ENCODE measurements at places on chromosomes 16 and 17.

- DNase-seq: no peak
Observed at GRCh38 chr16:87056551-87056950, 260.6 kb downstream of the C16orf95 start.

GRCh38 chr17:82772026-82772425 lies 20.2 kb downstream of the TBCD start:
- no peak for DNase-seq

DNA sequence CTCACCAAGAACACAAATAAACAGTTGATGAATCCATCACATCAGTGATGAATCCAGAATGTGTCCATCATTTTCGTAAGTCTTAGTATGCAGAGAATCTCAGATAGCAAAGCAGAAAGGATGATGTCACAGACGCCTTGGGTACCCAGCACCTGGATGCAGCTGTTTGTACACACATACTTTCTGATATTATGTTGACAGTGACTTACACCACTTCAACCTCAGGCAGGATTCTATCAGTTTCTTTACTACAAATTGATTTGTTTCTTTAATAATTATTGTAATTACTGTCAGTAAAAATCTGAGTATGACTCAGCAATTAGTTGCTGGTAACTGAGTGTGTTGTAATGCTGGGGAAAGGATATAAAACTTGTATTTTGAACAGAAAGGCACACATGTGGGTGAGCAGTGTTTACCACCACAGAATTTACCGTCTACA lies 159.8 kb downstream of the RPTOR start:
- no peak for DNase-seq

GRCh38 chr16:85517563-85518179 lies 95.5 kb upstream of the GSE1 start:
- DNase-seq: no peak

- no peak for DNase-seq
Observed at GRCh38 chr17:67038861-67039365, 5.4 kb upstream of the CACNG1 start.

- no peak for DNase-seq
Observed at GRCh38 chr17:17888371-17888770, 51.6 kb upstream of the SREBF1 start.

DNA sequence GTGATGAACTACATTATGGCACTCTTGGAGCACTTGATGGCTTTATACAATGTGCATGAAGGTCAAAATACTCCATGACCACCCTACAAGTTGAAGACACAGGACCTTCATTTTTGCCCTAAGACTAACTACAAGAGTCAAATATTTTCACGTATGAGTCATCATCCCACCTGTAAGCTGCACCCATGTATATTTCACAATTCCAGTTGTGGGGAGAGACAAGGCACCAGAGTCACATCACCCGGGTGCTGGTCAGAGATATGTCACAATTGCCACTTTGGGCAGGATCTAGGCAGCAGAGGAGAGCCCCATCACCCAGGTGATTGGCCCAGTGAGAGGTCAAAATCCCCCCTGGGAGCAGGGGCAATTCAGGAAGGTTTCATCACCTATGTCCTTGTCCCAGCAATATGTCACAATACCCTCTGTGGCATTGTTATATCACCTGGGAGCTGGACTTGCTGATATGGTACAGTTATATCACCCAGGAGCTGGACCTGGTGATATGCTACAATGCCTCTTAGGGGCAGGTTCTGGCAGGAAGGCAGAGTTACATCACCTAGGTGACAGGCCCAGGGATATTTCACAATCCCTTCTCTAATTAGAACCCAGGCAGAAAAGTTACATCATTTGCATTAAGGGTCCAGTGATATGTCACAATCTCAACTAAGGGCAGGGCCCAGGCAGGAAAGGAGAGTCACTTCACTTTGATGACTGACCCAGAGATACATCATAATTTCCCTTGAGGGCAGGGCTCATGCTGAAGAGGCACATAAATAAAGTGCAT lies 1839.2 kb downstream of the TP53TG3F start:
- DNase-seq: no peak

GRCh38 chr16:84979516-84979915 lies 31.8 kb downstream of the ZDHHC7 start:
- no peak for DNase-seq

DNA sequence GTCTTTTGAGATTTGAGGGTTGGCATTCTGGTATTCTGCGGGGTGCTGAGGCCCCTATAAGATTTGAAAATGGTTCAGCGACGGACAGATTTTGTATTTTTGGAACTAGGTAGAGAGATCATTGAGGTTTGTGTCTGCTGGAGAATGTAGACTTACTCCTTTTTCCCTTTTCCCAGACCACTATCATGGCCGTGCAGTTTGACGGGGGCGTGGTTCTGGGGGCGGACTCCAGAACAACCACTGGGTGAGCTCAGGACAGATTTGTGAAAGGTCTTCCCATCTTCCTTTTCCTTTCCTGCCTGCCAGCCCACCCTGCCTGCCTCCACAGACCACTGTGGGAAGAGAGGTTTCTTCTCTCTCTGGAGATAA lies 572 bp downstream of the PSMB6 start:
- peak; percentile 48 for DNase-seq

DNA sequence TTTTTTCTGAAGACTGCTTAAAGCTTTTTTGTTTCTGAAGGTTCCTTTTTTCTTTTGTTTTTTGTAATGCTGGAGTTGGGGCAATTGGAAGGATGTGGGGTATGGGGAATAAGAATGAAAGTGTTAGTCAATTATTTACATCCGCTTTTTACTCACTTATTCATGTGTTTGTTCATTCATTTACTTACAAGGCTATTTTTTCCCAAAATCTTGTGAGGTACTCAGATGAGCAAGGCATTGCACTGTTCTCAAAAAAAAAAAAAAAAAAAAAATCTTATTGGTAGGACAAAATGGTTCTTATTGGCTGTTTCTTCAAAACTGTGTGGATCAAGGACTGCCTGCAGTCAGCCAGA lies 55.7 kb downstream of the PLD6 start:
- DNase-seq: no peak

GRCh38 chr16:8894736-8895334 lies 12.7 kb downstream of the LITAFD start:
- no peak for DNase-seq

DNA sequence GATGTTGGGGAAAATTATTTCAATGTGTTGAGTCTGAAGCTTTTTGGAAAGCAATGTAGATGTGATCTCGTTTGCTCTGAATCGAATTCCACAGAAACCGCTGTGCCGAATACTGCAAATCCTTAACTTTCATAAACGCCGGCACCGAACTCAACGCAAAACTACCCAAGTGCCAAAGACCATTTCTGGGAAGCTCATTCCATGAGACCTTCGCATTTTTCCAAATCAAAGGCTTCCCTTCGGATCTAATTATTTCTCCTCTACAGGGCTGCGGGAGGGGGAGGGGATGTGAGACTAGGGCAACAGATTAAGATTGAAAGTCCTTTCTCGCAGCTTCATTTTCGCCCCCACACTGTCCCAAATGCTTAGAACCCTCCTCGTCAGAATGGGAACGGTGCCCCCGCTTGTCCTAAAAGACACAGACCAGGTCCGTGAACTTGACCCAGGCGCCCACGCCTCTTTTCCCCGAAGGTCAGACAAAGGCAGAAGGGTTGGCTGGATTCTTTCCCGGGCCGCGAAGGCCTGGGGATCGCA lies 4.0 kb downstream of the PRAC1 start:
- DNase-seq: no peak

- DNase-seq: no peak
Observed at GRCh38 chr17:82234211-82235055, 5.6 kb downstream of the SLC16A3 start.

DNA sequence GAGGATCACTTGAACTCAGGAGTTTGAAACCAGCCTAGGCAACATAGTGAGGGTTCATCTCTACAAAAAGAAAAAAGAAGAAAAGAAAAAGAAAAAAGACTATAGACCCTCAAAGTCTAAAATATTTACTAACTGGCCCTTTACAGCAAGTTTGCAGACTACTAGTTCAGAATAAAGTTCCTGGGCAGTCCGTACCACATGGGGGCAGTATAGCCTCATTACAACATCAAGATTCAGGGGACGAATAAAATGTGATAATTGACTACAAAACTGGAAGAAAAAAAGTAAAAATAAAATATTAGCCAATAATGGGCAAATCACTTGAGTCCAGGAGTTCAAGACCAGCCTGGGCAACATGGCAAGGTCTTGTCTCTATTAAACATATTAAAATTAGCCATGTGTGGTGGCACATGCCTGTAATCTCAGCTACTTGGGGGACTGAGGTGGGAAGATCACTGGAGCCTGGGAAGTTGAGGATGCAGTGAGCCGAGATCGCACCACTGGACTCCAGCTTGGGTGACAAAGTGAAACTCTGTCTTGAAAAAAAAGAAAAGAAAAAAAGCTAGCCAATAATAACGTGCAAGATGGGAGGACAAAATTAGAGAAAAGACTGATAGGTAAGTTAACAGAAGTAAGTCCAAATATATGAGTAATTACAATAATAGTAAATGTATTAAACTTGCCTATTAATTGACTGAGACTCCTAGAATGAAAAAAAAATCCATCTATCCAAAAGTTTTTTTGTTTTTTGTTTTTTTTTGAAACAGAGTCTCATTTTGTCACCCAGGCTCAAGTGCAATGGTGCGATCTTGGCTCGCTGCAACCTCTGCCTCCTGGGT lies 129.4 kb upstream of the SEC14L1 start:
- peak; percentile 35 for DNase-seq

GRCh38 chr16:57912529-57913260 lies 58.2 kb downstream of the CNGB1 start:
- no peak for DNase-seq

DNA sequence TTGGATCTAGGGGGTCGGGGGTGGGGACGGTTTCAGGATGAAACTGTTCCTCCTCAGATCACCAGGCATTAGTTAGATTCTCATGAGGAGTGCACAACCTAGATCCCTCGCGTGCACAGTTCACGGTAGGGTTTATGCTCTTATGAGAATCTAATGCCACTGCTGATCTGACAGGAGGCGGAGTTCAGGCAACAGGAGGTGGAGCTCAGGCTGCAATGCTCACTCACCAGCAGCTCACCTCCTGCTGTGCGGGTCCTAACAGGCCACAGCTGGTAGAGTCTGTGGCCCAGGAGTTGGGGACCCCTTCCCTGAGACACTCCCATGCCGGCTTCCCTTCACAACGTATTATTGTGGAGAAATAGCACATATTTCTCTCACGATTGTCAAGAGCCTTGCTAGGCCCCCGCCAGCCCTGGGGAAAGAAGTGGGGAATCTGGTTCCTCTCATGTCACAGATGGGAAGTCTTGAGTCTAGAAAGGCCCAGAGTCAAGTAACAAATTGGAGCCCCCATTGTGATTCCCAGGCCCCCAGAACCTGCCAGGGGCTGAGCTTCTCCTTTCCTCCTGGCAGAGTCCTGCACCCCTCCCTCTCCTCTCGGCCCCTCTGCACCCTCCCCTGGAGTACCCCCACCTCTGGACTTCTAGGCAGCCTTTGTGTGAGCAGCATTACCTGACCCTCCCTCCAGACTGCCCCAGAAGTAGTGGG lies 6.1 kb upstream of the KRT14 start:
- no peak for DNase-seq

- DNase-seq: no peak
Observed at GRCh38 chr17:37429453-37429852, 22.8 kb downstream of the TADA2A start.

- no peak for DNase-seq
Observed at GRCh38 chr16:87927195-87927562, 9.2 kb downstream of the CA5A start.

DNA sequence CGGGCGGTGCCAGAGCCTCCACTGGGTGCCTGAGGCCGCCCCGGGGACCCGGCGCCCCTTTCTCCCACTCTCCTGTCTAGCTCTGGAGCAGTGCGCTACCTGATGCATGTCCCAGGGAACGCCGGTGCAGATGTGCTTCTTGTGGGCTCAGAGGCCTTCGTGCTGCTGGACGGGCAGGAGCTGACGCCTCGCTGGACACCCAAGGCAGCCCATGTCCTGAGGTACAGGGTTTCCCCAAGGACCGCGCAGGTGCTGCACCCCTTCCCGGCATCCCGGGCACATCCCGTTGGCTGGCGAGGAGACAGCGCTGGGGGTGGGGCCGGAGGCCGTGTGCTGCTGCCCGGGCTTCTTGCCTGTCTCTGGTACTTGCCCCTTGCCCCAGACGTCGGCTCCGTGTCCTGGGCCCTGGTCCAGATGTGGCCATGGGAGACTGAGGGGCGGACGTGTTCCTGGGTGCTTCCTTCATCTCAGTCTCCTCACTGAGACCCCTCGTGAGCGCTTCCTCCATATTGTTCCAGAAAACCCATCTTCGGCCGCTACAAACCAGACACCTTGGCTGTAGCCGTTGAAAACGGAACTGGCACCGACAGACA lies 12.5 kb downstream of the RGS11 start:
- no peak for DNase-seq

GRCh38 chr17:49230636-49231562 lies at the start of gene PHOSPHO1:
Gene PHOSPHO1, minus strand, starts transcription at chr17:49230787. Its CDS starts 4,096 bp downstream, at chr17:49226691.
- DNase-seq: peak; percentile 83

DNA sequence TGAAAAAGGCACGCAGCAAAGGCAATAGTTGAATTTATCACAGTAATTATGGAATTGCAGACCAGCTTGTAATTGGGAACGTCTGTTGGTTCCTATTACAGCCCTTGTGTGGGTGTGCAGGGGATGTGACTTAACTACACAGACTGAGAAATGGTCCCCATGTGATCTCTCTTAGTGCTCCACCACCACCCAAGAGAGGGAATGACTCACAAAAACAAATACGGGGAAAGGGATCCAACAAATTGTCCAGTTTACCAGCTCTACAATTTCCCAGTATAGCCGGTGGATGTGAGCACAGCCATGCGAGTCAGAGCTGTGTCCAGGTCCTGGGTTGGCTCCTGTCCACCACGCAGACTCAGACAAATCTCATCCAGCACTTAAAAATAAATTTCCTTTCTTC lies 337.9 kb downstream of the GRIN2A start:
- DNase-seq: no peak

- DNase-seq: peak; percentile 80
Observed at GRCh38 chr17:69501591-69502468, 87.3 kb downstream of the MAP2K6 start.

DNA sequence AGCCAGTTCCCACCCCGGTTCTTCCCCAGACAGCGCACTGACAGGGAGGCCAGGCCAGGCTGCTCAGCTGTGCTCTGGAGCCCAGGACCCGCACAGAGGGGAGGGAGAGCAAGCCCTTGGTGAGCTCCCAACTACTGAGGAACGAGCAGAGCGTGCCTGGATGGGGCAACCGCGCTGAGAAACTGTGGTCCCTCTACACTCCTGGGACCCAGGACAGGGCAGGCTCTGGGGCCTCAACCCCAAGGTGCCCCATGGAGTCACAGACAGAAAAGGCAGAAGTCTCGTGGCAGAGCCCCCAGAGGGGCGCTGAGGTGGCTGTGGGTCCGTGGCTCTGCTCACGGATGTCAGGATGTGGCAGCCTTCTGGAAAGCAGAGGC lies 16.3 kb downstream of the SLX4 start:
- DNase-seq: no peak

GRCh38 chr17:36523113-36523512 lies 11.6 kb downstream of the MYO19 start:
- no peak for DNase-seq

GRCh38 chr16:56736476-56736875 lies 6.5 kb downstream of the NUP93 start:
- DNase-seq: no peak

- DNase-seq: no peak
Observed at GRCh38 chr17:68627956-68628575, 26.9 kb upstream of the FAM20A start.

- no peak for DNase-seq
Observed at GRCh38 chr17:6668727-6669425, 17.3 kb downstream of the C17orf100 start.

- DNase-seq: no peak
Observed at GRCh38 chr16:52227851-52228250, 319.1 kb downstream of the TOX3 start.

Measured in cerebellar cortex (tissue), 1 donor.